NCI-H1417 (cell line): ENCODE measurements at places on chromosomes 1 and 21.

- no peak for DNase-seq
These were observed 12.9 kb upstream of the SLC2A7 start for GRCh38 chr1:9038881-9039760.

DNA sequence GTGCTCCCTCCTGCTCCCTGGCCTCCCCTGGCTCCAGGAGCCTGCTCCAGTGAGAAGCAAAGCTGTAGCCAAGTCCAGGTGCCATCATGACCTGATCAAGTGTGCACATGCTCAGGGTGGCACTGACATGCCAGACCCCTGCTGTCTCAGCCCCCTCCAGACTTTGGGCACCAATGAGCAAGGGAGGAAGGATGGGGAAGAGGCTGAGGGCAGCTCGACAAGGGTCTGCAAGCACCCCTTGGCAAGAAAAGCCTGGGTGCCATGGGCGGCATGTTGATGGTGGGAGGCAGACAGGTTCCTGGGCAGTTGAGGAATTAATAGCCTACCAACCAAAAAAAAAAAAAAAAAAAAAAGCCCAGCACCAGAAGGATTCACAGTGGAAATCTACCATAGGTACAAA, 942.6 kb upstream of the PRMT6 start:
- DNase-seq, result no peak

DNA sequence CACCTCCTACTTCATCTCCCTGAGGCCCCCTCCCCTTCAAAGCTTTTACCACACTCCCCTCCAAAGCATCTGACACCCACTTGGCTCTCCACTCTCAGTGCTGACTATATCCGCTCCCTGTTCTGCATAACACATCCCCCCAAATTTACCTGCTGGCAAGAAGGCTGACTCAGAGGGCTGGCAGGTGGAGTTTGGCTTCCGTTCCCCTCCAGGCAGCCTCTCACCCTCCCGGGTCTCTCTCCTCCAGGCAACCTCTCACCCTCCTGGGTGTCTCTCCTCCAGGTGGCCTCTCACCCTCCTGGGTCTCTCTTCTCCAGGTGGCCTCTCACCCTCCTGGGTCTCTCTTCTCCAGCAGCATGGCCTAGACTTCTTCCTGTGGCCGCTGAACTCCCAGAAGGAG, 562.1 kb downstream of the NPHP4 start:
- DNase-seq, result no peak

DNA sequence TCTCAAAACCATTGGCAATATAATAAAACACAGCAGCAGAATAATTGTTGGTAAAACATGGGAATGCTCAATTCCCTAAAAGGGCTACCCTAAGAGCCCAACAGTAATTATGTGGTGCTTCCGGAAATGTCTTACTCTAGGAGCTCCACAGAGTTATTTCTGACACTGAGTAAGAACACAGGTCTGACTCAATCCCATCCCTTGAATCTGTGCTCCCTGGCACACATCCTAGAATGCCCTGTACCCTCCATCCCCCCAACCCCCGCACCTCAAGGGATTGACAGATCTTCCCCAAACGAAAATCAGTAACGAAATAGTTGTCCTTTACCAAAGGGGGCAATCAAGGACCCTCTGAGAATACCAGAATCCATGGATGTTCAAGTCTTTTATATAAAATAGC, 71.9 kb downstream of the SMYD2 start:
- no peak for DNase-seq

- no peak for DNase-seq
These were observed 2.8 kb upstream of the H6PD start for GRCh38 chr1:9231648-9232332.

GRCh38 chr1:65558215-65558614, 137.7 kb downstream of the LEPR start:
- DNase-seq, result no peak

GRCh38 chr1:46809904-46810303, 11.1 kb downstream of the CYP4B1 start:
- no peak for DNase-seq

- no peak for DNase-seq
These were observed 5.1 kb upstream of the ARHGEF2 start for GRCh38 chr1:155983191-155984024.

GRCh38 chr1:226489718-226490425, 58.7 kb upstream of the STUM start:
- DNase-seq, result no peak

DNA sequence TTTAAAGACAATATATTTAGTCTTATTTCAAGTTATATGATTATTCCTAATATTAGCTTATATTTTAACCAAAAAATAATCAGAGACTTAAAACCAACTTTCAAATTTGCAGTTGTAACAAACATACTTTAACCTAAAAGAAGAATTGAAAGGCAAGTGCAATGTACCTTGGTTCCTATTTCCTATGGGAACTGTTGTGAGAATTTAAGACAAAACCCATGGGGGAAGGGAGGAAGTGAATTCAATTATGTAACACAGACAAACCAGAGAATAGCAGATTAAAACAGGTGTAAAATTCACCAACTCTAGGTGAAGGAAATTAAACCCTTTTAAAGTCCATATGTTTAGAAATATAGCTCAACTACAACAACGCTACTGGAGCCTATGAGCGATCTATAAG, 22.6 kb upstream of the CR2 start:
- no peak for DNase-seq

GRCh38 chr1:223161321-223161720, 18.3 kb upstream of the TLR5 start:
- no peak for DNase-seq

GRCh38 chr1:84504580-84505492, 1.4 kb upstream of the SPATA1 start:
- DNase-seq, result no peak

DNA sequence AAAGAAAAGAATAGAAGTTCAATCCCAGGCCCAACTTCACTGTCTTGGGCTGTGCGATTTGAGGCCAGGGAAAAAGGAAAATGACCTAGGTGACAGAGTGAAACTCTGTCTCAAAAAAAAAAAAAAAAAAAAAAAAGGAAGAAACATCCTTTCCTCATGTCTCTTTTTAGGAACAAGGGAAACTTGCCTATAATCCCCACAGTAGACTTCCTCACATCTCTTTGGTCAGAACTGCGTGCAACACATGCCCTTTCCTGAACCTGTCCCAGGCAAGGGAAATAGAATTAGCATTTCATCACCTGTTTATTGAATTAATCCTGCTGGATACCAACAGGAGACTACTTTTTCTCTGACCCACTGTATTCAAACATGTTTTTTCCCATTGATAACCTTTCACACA, 2.3 kb downstream of the DCST1 start:
- no peak for DNase-seq
